ENCODE measurements at places on chromosomes 3 and 15.
A peak's percentile ranks its signal among the peaks of the same experiment; 100 is the strongest.

- no peak for DNase-seq
Observed at GRCh38 chr3:89155811-89156210, 48.4 kb downstream of the EPHA3 start.

GRCh38 chr3:52685285-52685708, 416 bp downstream of the PBRM1 start:
- peak; percentile 70 for DNase-seq

GRCh38 chr15:70319466-70319865, 221.7 kb upstream of the TLE3 start:
- DNase-seq = no peak

DNA sequence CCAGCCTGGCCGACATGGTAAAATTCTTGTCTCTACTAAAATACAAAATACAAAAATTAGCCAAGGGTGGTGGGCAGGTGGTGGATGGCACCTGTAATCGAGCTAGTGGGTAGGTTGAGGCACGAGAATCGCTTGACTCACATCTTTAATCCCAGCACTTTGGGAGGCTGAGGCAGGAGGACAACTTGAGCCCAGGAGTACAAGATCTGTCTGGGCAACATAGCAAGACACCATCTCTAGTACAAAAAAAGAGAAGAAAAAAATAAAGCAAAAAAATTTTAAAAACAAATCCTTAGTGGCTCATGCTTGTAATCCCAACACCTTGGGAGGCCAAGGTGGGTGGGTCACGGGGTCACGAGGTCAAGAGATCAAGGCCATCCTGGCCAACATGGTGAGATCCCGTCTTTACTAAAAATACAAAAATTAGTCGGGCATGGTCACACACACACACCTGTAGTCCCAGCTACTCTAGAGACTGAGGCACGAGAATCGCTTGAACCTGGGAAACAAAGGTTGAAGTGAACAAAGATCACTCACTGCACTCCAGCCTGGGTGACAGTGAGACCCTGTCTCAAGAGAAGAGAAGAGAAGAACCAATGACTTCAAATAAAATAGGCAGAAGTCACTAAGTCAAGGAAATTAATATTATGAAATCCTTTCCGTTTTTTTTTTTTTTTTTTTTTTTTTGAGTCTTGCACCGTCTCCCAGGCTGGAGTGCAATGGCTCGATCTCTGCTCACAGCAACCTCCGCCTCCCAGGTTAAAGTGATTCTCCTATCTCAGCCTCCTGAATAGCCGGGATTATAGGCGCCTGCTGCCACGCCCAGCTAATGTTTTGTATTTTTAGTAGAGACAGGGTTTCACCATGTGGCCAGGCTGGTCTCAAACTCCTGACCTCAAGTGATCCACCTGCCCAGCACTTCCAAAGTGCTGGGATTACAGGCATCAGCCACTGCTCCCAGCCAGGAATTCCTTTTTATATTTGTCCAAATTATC, 4.9 kb downstream of the RHOA start:
- DNase-seq = no peak

DNA sequence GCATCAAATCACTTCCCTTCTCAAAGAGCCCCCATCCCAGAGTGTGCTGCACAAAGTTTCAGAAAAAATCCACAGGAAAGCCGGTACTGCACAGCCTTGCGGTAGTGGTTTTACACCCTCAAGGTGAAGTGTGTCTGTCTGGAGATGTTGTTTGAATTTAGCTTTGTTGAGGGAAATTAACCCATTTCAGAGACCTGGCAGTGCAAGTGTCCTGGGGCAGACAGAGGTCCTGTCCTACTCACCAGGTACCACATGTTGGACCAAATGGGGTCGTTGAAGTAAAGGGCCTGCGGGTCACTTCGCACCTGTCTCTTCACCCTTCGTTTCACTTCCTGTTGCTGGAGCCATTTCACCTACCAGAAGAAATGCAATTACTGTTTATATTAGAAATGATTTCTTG, 57.8 kb downstream of the PCSK6 start:
- DNase-seq = no peak

- no peak for DNase-seq
Observed at GRCh38 chr3:50539356-50540286, 27.9 kb downstream of the C3orf18 start.

GRCh38 chr3:187368251-187369088, at the start of gene RTP4:
TSS of gene RTP4 (plus strand) at chr3:187368385. CDS start at chr3:187368442, 57 bp downstream.
- no peak for DNase-seq

DNA sequence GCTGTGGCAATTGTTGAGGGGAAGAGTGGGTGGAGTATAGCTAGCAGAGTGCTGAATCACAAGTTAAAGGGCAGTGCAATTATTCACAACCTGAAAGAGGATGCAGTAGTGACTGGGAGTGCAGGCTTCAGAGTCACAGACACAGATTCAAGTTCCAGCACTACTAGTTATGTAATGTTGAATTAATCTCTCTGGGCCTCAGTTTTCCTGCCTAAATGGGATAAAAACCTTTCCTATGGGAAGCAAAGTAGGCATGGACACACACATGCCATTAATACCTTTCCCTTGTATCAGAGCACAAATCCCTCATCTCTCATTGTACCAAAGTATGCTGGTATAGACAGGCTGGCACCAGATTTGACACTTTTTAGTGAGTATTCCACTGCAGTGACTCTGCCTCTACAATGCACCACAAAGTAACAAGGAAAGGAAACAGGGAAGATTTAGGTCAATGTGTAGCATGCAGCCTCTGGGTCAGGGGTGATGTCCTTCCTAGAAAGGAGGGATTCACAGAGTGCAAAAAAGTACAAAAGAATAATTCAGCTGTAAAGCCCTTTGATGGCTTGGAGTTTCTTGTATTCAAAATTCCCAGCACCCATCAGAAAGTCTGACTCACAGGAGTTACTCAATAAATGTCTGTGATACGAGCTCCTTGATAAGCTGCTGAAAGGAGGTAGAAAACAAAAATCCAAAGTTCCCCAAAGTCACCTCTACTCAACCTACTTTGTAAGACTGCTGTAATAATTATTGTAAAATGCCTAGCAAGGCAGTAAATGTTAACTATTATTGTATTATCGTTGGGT, 507.5 kb upstream of the TGFBR2 start:
- no peak for DNase-seq

GRCh38 chr15:57314221-57314620, 62.1 kb upstream of the CGNL1 start:
- no peak for DNase-seq

DNA sequence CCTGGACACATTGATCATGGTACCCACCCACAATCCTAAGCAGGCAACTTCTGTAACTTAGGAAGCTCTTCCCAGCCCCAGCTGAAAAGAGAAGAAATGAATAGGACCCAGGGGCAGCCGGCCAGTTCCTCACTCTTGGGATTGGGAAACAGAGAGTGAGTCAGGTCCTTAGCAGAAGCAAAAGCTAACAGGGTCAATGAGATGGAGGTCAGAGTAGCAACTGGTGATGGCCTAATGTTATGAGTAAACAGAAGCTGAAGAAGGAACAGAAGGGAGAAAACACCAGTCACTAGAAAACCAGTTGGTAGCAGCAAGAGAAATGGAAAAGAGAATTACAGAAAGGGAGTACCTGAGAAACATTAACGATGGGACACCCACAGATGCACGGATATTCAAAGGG, 20.0 kb downstream of the RIOX2 start:
- no peak for DNase-seq

DNA sequence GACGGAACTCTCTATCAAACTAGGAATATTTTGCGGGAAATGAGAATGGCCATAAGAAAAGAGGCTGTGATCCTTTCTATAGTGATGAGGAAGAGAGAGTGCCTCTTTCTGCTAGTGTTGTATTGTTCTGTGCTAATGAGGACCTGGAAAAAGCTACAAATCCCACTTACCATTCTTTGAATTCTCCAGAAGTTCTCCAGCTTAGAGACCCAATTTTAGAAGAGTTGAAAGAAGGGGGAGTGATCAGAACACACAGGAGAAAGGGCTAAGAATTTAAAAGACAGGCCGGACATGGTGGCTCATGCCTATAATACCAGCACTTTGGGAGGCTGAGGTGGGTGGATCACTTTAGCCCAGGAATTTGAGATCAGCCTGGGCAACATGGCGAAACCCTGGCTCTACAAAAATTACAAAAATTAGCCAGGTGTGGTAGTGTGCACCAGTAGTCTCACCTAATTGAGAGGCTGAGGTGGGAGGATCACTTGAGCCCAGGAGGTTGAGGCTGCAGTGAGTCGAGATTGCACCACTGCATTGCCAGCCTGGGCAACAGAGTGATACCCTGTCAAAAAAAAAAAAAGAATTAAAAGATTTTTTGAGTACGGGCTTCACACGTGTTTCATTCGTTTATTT, 126.9 kb downstream of the IQCH start:
- no peak for DNase-seq

GRCh38 chr15:47861111-47861903, 144.0 kb downstream of the SEMA6D start:
- no peak for DNase-seq

GRCh38 chr3:50390508-50391224, 31.3 kb upstream of the TMEM115 start:
- peak; percentile 35 for DNase-seq

- no peak for DNase-seq
Observed at GRCh38 chr15:91521996-91522395, 331.5 kb upstream of the SLCO3A1 start.

DNA sequence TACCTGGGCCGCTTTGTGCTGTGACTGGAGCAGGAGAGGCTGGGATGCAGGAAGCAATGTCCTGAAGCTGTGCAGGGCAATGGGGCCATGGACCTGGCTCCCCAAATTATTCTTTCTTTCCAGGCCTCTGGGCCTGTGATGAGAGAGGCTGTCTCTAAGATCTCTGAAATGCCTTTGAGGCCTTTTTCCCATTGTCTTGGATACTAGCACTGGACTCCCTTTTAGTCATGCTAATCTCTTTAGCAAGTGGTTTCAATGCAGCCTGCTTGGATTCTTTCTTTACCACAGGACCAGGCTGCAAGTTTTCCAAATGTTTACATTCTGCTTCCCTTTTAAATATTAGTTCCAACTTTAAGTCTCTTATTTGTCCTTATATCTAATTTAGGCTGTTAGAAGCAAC, 64.8 kb upstream of the SGO1 start:
- no peak for DNase-seq

DNA sequence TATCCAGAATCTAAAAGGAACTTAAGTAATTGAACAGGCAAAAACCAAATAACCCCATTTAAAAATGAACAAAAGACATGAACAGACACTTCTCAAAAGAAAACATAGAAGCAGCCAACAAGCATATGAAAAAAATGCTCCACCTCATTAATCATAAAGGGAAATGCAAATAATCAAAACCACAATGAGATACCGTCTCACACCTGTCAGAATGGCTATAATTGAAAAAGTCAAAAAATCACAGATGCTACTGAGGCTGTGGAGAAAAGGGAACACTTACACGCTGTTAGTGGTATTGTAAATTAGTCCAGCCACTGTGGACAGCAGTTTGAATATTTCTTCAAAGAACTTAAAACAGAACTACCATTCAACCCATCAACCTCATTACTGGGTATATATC, 220.7 kb downstream of the MEX3B start:
- no peak for DNase-seq
